Fibroblast of skin of left quadriceps (primary cell): ENCODE measurements at places on chromosomes 2 and 18.
A peak's percentile ranks its signal among the peaks of the same experiment; 100 is the strongest.

DNA sequence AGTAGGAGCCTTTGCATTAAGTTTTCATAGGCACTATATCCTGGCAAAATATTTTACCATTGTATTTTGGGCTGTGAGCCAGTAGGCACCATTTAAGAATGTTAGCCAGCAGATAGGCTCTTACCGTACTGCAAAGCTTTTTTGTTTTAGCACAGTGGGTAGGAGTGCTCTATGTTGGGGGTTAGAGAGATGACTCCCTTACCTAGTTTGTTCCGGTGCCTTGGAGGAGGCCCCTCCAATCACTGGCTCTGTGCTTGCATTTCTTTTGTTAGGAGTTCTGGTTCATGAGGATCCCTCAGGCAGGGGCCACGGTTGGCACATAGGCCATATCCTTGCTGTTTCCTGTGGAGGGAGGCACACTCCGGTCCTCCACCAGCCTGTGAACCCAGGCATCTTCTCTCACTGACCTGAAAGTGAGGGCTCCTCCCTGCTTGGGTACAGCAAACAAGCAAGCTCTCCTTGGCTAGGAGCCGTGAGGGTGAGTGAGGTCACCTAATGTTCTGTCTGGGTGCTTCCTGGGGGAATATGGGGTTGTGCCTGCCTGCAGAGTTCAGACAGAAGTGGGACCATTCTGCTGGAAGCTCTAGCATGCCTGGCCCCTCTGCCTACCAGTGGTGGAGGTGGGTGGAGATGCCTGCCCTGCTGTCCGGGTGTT, 29.8 kb downstream of the LTBP1 start:
- no peak for DNase-seq

GRCh38 chr18:22494771-22495170, 77.1 kb upstream of the CTAGE1 start:
- peak; percentile 59 for DNase-seq

DNA sequence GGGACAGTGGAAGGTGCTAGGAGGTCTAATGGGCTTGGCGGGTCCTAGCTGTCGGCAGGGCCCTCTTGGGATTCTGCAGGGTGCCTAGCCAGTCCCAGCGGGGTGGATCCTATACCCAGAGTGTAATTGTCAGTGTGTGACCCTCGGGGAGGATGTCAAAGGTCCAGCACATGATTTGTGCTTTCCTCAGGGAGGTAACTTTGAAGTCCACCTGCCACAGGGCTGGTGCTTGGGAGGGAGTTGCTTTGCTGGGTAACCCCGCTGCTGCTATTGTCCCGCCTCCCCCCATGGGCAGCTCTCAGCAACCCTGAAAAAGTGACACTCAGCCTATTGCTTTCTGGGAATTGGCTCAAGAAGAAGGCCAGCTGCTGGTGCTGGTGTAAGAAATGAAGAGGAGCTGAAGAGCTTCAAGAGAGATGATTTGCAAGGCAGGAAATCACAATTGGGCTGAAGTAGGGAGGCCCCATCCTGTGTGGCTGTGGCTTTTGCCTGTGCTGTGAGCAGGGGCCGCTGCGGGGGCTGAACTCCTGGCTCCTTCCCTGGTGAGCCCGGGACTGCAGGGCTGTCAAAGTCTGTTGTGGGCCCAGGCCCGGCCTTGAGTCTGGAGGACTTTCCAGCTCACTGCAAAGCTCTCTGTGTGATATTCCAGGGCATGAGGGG, 36.4 kb downstream of the EMILIN2 start:
- no peak for DNase-seq

- DNase-seq = no peak
Measured at GRCh38 chr2:111938392-111938791, 40.0 kb downstream of the MERTK start.

DNA sequence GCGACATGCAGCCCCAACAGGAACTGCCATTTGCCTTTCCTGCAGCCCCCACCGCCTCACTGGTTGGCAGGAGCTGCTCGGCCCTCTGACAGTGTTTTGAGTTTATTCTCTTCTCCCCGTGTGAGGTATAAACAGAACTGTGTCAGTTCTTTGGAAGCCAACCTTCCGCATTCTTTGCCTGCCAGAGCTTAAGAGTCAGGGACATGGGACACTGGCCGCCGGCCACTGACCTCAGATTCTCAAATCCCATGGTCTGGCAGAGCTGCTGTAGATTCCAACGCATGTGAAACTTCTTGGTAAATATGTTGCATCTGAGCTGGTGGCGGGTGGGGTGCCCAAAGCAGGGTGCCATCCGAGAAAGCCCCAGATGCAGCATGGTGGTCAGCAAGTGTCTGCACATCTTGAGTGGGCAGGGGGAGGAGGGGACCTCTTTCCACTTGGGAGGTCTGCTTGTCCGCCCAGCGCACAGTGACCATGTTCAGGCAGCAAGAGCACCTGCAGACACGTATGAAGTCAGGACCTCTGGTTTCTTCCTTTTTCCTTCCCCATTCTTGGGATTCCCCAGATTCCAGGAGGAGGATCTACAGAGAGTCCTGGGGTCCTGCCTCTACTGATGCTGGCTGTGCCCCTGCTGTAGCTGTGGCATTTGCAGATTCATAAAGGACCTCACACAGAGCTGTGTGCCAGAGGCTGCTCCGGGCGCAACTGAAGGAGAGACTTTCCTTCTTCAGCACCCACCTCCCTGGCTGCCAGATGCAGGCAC, 23.8 kb downstream of the ASB18 start:
- no peak for DNase-seq

- no peak for DNase-seq
Measured at GRCh38 chr2:70181363-70181956, 9.4 kb downstream of the C2orf42 start.

DNA sequence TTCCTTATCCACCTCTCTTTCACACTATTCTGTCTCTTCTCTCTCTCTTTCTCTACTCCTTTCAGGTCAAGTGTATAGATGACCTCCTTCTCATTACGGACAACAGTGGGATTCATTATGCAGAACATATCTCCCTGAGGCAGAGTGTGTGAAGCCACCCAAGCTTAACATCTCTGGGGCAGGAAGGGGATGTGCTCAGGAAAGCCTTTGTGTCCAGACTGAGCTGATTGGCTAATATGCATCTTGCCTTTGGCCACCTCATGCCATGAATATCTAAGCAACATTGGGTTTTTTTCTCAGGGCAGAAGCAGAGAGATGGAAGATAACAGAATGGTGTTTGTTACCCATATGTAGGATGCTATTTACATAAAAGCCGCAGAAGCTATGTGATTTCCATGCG, 211.4 kb upstream of the LRRTM1 start:
- no peak for DNase-seq

- DNase-seq = no peak
Measured at GRCh38 chr2:224951723-224952481, 90.4 kb downstream of the DOCK10 start.

DNA sequence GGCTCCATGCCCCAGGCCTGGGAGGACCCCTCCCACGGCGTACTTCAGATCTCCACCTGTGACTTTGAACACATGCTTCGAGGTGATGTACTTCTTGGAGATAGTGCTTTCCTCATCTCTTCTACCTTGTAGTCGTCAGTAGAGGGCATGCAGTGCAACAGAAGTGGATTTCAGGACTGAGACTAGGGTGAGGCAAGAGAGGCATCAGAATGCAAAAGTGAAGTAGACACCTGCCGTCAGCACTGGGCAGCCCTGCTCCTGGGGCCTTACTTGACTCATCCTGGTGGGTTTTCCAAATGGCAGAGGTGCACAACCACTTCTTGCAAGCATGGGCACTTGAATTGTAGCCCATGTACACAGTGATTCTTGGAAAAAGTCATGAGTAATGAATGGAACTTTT, 258.8 kb downstream of the NEDD4L start:
- DNase-seq = no peak
